ENCODE measurements at places on chromosomes 3 and 15. TPM values are rescaled to one million over a fixed set of nuclear protein-coding genes. Genes with fewer than 3 reads are reported as not detected.
A peak's percentile ranks its signal among the peaks of the same experiment; 100 is the strongest.

Gene B3GALNT1
- 5.5 TPM for total RNA-seq

- DNase-seq, result no peak
- peaks cover 6% of the 10 kb centered on the region for H3K36me3 ChIP-seq
- no peaks in the 10 kb centered on the region for H3K27me3 ChIP-seq
- H3K4me3 ChIP-seq, result no peak overlapping the region
- H3K4me1 ChIP-seq, result peaks cover 18% of the 10 kb centered on the region
- H3K27ac ChIP-seq, result peak overlapping the region; percentile 3
Observed at GRCh38 chr3:62187022-62187431, 186.3 kb downstream of the FEZF2 start.

- H3K4me1 ChIP-seq, result no peaks in the 10 kb centered on the region
- no peaks in the 10 kb centered on the region for H3K36me3 ChIP-seq
- no peak overlapping the region for H3K27ac ChIP-seq
- no peaks in the 10 kb centered on the region for H3K27me3 ChIP-seq
Observed at GRCh38 chr15:95864467-95864886, 466.0 kb upstream of the NR2F2 start.

Gene PAQR5
- 0.32 TPM for total RNA-seq

DNA sequence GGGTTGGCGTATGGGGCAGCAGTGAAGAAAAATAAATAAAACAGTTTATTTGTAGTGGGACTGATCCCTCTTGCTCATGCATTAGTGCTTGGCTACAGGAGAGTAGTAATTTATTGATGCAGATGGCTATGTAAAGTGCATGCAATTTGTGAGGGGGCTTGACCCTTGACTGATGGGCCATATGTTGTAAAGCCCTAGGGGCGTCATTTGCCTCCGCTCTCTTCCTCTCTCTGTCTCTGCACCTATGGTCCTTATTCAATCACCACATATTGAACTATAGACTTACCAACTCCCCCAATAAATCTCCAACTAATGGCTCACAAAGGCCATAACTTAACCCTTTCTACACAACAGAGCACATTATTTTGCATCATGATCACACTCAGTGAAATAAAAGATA is 227.7 kb downstream of the ROBO2 start:
- no peak for DNase-seq
- no peaks in the 10 kb centered on the region for H3K36me3 ChIP-seq
- H3K4me3 ChIP-seq, result no peak overlapping the region
- no peaks in the 10 kb centered on the region for H3K4me1 ChIP-seq

DNA sequence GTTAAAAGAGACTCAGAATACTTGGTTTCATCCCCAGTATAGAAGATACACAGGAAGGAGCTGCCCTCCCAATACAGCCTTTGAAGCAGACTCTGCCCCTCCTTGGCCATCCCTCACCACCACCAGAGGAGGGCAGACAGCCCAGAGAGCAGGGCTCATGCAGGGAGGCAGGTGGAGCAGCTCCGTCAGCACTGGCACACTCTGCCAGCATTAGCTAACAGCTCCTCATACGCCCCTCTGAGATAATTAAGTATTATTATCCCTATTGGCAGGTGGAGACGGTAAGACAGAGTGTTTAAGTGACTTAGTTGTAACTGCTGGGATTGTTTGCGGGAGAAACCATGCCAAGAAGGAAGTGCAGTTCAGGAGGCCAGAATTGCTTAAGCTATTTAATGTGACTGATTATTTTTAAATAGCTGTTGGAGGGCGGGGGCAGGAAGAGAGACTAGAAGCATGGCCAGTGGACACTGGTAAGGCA is 434.0 kb downstream of the EPHB1 start:
- H3K4me3 ChIP-seq, result no peak overlapping the region
- no peaks in the 10 kb centered on the region for H3K27me3 ChIP-seq
- DNase-seq, result peak; percentile 80
- H3K27ac ChIP-seq, result no peak overlapping the region

Gene VPS8
- 33.0 TPM for total RNA-seq

- H3K27ac ChIP-seq, result no peak overlapping the region
- no peaks in the 10 kb centered on the region for H3K27me3 ChIP-seq
- peaks cover 5% of the 10 kb centered on the region for H3K4me1 ChIP-seq
- no peaks in the 10 kb centered on the region for H3K36me3 ChIP-seq
Observed at GRCh38 chr3:143677430-143677829, 170.8 kb downstream of the SLC9A9 start.

DNA sequence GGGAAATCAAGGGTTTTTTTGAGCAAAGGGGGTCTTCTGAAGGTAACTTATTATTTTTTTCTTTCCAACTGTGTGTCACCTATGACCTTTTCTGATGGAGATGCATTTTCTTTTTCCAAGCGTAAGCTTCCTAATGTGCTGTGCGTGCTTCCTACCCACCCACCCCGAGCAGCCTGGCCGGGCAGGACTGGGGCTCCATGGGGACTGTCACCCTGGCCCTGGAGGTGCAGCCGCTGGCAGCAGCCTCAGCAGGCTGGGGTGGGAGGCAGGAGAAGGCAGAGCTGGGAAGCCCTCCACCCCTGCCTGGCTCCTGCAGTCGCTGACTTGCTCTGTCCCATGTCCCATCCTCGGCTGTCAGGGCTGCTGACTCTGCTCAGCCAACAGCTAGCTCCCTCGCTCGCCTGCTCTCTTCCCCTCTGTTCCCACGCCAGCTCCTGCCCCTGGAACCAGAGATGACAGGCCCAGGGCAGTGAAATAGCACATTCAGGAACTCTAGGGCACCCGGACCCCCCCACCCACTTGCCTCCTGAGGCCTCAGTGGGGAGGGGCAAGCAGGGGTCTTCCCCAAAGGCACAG is 21.4 kb downstream of the IDH2 start:
- H3K36me3 ChIP-seq, result peaks cover 16% of the 10 kb centered on the region
- peak overlapping the region; percentile 19 for H3K27ac ChIP-seq
- no peaks in the 10 kb centered on the region for H3K27me3 ChIP-seq
- DNase-seq, result no peak

DNA sequence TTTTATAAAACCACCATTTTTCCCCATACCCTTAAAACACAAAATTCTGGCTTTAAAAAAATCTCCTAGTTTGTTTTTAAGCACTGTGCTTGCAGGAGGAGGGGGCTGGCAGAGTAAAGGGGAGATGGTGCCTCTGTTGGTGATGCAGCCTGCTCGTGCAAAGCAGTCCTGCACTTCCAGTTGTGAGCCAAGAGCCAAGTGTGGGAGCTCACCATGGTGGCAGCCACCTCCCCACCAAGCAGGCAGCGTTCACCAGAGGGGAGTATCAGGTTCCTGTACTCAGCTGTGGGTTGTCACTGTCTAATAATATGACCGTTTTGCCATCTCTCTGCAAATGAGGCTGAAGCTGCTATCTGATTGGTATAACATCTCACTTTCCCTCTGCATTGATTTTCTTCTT is 164.8 kb downstream of the SYNPR start:
- no peak for DNase-seq
- H3K4me1 ChIP-seq, result no peaks in the 10 kb centered on the region
- H3K36me3 ChIP-seq, result no peaks in the 10 kb centered on the region
- no peak overlapping the region for H3K27ac ChIP-seq
- H3K4me3 ChIP-seq, result no peak overlapping the region
- no peaks in the 10 kb centered on the region for H3K27me3 ChIP-seq

GRCh38 chr3:112781599-112781998 is 65.1 kb downstream of the CD200R1L start:
- DNase-seq, result no peak
- H3K36me3 ChIP-seq, result no peaks in the 10 kb centered on the region
- H3K4me1 ChIP-seq, result no peaks in the 10 kb centered on the region
- no peaks in the 10 kb centered on the region for H3K27me3 ChIP-seq
- H3K27ac ChIP-seq, result no peak overlapping the region

- H3K27me3 ChIP-seq, result no peaks in the 10 kb centered on the region
- DNase-seq, result no peak
- H3K4me1 ChIP-seq, result peaks cover 8% of the 10 kb centered on the region
Observed at GRCh38 chr3:34919025-34919424, 720.3 kb upstream of the ARPP21 start.

- DNase-seq, result no peak
- H3K4me1 ChIP-seq, result peaks cover 44% of the 10 kb centered on the region
- no peak overlapping the region for H3K27ac ChIP-seq
Observed at GRCh38 chr3:47888986-47889757, 86.2 kb downstream of the DHX30 start.

- no peak for DNase-seq
- H3K36me3 ChIP-seq, result peaks cover 18% of the 10 kb centered on the region
- no peak overlapping the region for H3K4me3 ChIP-seq
- peaks cover 16% of the 10 kb centered on the region for H3K4me1 ChIP-seq
- H3K27ac ChIP-seq, result no peak overlapping the region
Observed at GRCh38 chr15:31384568-31384967, 57.9 kb downstream of the KLF13 start.

DNA sequence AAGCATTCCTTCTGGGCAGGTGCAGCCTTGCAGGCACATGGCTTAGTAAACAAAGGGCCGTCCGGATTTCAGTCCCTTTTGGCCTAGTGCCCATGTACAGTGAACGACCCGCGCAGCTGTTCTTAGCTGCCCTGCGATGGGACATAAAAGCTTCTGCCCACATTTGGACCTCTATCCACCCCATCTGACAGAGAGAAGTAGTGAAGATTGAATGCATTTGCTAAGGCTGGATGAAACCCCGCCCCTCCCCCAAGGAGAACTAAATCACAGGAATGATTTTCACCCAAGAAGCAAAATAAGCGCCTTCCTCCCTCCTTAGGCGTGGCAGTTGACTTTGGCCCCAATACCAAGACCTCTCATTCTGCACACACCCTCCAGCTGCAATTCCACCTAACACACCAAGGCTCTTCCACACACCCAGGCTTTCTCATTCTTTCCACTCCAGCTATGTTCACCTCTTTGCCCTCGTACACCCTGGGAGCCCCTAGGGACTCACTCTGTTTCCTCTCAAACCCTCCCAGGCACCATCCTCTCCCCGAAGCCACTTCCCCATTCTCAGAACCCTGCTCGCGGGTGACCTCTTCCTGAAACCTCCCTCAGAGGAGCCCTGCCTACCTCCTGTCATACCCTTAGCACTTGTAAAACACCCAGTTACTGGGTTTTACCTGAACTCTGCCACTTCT is 14.1 kb upstream of the HRH1 start:
- H3K4me3 ChIP-seq, result no peak overlapping the region
- H3K27me3 ChIP-seq, result no peaks in the 10 kb centered on the region

Data from esophagus muscularis mucosa (tissue), 4 donors.